ENCODE measurements at places on chromosomes 11 and 22.

DNA sequence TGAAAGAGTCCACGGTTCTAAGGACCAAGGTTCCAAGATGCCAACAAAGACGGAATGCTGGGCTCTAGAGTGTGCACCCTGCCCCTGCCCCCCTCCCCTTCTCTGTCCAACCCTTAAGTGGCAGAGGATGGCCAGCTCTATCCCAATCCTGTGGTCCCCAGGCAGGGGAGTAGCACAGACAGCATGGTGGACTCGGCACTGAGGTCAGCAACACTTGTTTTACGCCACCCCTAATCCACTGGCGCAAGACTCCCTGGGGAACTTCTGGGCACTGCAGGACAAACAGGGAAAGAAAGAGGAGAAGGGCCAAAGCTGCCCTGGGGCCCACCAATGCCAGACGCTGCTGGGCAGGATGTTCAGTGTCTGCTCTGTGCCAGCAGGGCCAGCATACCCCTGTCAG lies 18.9 kb downstream of the GDPD5 start:
- no peak for DNase-seq

DNA sequence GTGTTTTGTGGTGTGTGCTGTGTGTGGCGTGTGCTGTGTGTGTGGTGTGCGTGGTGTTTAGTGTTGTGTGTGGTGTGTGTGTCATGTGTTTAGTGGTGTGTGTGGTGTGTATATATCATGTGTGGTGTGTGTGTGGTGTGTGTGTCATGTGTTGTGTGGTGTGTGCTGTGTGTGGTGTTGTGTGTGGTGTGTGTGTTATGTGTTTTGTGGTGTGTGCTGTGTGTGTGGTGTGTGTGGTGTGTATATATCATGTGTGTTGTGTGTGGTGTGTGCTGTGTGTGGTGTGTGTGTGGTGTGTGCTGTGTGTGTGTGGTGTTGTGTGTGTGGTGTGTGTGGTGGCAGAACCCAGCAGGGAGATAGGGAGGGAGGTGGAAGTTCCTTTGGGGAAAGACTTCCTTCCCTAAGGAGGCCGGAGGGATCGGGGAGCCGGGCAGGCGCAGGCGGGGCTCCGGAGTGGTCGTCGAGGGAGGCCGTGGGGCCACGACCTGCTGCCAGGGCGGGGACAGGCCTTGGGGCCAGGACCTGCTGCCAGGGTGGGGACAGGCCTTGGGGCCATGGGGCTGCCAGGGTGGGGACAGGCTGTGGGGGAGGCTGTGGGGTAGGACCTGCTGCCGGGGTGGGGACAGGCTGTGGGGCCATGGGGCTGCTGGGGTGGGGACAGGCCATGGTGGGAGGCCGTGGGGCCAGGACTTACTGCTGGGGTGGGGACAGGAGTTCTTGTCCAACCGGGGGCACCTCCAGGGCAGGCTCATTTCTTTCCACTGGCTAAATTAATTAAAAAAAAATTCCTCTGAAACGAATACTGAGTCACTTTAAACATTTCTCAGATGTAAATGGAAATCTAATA lies 15.2 kb downstream of the PIM3 start:
- DNase-seq, result no peak

DNA sequence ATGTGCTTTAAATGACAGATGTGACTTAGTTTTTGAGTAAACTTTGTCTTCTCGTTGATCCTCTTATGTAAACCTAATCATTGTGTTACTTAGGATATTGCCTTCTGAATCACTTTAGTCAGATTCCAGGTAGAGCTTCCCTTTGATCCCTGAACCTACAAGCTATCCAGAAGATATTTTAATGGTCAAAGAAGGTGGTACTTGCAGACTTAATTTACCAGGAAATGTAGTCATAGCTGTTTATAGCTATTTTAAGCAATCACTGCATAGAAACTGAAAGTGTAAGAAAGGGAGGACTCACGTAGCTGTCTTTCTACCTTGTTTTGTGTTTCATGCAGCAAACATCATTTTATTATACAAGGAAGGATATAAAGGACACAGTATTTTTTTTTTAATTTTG lies 189.5 kb downstream of the DDX10 start:
- DNase-seq, result no peak

- DNase-seq, result no peak
These were observed 1.4 kb upstream of the C11orf24 start for GRCh38 chr11:68273026-68273738.

DNA sequence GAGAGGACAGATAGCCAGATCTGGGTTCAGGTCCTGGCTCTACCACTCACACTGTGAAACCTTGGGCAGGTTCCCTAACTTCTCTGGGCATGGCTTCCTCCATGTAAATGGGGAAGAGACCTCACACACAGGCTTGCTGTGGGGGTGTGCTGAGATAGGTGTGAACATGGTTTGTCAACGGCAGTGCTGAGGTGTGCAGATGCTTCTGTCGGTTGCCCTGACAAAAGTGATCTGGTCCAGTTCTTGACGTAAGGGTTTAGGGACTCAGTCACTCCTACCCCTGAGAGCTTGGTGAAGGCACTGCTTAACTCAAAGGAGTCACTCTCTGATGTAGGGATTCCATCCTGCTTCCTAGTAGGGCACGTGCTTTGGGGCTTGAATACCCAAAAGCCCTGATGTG lies 2.0 kb downstream of the C1QTNF4 start:
- no peak for DNase-seq

DNA sequence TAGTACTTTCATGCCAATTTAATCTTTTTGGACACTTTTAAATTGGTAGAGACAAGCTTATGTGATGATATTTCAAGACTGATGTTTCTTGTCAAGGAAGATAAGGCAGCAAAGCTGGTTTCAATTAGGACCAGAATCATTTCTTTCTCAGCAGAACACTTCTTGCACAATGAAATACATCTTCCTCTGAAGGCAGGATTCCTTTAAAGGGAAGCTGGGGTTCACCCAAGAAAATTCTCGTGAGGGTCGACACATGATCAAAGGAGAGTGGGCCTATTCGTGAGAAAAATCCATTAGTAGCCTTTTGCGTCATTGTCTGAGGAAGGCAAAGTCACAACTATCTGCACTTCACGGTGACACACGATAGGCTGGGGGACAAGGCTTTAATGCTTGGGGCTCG lies 17.6 kb downstream of the TTC12 start:
- peak; percentile 34 for DNase-seq

DNA sequence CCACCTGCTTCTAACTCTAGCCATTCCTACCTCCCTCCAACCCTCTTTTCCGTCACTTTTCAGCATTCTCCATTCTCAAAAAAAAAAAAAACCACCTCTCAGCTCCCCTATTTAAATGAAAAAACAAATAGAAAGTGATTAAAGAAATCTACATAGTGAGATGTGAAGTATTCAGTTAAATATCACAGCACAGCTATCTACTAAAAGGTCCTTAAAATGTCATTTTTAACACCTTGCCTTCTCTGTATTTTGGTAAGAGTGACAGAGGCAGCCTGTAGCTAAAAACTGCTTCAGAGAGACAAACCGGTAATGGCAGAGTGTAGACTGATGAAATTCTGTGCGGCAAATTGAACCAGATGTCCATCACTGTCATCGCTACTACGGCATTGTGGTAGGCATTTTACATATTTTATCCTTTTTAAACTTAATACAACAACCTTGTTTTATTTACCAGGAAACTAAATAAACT lies 346 bp upstream of the ALG9 start:
- DNase-seq, result peak; percentile 7

DNA sequence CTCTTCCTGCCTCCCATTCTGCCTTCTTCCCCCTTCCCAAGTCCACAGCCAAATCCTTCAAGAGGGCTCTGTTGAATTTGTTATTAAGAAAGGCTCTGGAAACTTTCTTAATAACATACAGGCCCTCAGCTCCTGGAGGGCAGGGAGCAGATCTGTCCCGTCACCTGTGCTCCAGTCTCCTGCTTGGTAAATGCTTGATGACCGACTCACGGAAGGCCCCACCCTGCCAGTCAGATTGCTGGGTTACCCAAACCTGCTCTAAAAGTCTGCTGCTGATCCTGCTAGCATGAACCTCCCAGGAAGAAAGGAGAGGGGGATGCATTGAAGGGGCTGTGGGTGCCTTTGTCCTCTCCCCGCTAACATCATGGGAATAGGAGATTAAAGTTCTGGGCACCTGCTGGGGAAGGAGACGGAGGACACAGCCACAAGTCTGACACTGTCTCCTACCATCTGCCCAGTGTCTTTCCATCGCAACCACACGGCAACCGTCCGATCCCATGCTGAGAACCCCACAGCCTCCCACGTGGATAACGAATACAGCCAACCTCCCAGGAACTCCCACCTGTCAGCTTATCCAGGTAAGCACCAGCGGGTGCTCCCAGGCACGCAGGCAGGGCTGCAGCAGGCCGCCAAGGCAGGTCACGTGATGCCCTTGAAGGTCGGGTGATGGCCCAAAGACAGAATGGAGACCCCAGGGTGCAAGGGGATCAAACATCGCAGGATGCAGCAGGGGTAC lies 22.5 kb downstream of the CD5 start:
- no peak for DNase-seq

DNA sequence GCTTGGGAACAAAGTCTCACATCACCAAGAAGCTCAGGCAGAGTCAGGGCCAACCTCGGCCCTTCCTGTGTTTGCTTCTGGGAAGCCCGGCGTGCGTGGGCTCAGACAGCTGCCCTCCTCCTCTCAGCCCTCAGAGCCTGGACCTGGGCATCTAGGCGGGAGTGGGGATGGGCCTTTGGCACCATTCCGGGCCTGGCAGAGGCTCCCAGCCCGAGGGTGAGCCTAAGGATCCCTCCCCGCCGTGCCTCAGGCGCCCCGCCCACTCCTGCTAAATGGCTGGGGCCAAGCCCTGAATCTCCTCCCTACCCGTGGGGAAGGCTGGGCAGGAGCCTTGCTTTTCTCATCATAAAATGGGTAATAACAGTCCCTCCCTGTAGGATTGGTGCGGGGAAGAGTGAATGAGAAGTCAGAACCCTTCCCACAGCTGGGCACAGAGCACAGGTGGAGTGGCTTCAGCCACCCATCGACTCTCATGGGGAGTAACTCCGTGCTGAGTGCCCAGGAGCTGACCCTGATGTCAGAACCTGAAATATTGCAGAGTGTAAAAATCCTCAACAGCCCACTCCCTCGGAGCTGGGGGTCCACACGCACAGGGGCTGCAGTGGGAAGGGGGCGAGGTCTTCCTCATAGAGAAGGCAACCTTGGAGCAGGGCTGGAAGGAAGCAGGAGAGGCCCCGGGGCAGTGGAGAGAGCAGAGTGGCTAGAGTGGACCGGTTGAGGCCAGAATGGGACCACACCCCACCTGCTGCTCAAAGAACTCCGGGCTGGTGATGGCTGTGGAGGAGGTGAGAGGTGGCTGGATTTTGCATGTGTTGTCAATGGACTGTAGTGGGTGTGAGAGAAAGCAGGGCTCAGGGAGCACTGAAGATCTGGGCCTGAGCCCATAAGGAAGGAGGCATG lies 18.8 kb upstream of the CDKN1C start:
- no peak for DNase-seq

DNA sequence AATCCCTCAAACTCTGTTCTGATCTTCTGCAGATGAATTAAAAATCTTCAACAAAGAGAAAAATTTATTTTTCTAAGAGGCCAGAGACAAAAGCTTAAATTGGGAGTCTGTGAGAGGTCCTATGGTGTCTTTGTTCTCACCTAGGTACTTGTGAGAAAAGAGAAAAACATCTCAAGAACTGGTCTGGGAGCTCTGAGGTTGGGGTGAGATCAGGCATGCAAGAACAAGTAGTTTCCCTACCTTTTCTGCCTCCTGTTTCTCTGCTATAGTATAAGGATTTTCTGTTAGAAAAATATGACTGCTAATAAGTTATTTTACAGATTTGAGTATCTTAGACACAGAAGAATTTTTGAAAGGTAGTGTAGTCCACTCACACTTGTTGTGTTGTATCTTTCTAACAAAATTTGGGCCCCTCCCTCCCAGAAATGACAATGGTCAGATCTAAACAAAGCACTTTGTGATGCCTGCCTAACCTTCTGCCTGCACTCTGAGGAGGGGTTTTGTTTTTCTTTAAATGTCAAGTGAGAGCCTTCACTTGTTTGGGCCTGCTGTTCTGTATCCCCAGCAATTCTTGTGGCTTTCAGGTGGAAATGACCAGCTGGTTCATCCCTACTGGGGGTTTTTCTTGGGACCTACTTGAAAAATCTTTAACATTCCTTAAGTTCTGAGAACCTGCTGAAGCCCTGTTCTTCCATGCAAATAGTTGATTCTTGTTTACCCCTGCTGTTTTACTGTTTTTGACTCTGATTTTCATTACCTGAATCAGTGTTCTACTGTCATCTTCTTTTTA lies 13.6 kb upstream of the OR51S1 start:
- DNase-seq, result no peak

GRCh38 chr22:45009606-45010531 lies at the start of gene PHF21B:
PHF21B (minus strand) TSS chr22:45010005; CDS start chr22:45009549, 456 bp downstream.
- peak; percentile 75 for DNase-seq

- DNase-seq, result no peak
These were observed 23.9 kb downstream of the FADD start for GRCh38 chr11:70226967-70227366.

DNA sequence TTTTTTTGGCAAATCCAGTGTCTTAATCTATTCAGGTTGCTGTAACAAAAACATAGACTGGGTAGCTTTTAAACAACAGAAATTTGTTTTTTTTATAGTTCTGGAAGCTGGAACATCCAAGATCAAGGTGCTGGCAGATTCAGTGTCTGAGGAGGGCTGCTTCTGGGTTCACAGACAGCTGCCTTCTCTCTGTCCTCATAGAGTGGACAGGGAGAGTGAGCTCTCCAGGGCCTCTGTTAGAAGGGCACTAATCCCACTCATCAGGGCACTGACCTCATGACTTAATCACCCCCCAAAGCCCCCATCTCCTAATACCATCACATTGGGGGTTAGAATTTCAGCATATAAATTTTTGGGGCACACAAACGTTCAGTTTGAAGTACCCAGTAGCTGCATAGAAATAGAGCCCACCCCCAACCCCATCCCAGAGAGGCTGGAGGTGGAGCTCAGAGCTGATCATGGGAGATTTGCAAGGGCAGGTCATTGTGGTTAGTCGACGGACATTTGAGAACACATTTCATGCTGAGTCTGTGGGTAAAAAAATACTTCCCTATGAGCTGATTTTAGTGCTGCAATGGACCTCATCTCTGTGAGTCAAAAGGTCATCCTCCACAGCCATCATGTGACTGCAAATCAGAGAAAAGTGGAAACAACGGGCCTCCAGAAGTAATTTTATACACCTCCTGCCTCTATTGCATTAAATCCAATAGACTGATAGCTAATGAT lies 203.1 kb upstream of the CADM1 start:
- DNase-seq, result no peak

- peak; percentile 30 for DNase-seq
These were observed 29.4 kb upstream of the SLN start for GRCh38 chr11:107741044-107741823.

DNA sequence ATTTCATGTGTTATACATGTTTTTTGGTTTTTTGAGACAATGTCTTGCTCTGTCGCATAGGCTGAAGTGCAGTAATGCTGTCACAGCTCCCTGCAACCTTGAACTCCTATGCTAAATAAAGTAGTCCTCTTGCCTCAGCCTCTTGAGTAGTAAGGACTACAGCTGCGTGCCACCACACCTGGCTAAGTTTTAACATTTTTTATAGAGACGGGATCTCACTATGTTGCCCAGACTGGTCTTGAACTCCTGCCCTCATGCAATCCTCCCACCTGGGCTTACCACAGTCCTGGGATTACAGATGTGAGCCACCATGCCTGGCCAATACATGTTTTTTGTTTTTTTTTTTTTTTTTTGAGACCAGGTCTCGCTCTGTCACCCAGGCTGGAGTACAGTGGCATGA lies 33.9 kb downstream of the SWAP70 start:
- no peak for DNase-seq

Data from fibroblast of skin of right biceps (primary cell).